ENCODE measurements at places on chromosomes 5 and 9.

DNA sequence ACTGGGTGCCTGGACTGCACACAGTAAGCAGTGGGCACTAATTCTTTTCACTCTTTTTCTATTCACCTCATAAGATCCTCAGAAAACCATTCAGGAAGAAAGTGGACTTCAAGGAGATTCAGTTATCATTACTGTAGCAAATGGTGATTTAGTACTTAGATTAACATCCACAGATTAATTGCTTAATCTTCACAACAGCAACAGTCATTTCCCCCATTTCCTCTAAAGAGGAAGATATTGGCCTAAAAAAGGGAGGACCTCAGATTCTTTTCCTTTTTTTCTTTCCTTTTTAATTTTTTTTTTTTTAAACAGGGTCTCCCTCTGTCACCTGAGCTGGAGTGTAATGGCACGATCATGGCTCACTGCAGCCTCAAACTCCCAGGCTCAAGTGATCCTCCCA lies 64.4 kb downstream of the AUH start:
- DNase-seq, result no peak

- DNase-seq, result no peak
Observed at GRCh38 chr9:132583584-132584304, 1.3 kb downstream of the BARHL1 start.

GRCh38 chr9:12656803-12657202 lies 36.4 kb upstream of the TYRP1 start:
- no peak for DNase-seq

GRCh38 chr5:140345919-140346347 lies 470 bp downstream of the HBEGF start:
- DNase-seq, result peak; percentile 66

DNA sequence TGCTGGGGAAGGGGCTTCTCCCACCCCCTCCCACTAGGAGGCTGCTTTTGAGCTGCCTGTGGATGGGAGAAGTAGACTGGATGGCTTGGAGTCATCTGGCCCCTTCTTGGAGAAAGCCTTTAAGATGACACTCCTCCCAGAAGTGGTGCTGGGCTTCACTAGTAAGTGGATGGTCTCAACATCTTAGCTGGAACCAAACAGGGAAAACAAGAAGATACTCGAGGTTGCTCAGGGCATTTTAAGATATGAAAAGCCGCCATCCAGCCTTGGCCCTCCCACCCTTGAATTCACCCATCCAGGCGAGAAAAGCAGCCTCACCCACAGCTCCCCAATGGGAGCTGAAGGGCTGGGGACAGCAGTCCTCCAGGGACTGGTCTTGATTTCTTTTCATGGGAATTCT lies 7.8 kb upstream of the SMIM32 start:
- no peak for DNase-seq

DNA sequence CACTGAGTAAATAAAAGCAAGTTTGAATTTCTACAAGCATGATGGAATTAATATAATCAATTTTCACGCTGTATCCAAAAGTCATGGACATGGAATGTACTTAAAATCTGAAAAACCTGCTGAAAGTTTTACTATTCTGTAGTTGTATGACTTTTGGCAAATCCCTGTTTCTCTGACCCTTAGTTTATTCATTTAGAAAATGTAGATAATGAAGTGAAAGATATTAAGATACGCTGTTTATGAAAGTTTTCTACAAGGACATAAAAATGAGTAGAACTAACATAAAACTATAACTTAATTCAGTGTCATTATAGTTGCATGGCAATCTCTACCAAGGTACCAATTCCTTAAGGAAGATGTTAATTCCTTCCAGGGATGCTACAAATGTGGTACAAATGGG lies 363.2 kb upstream of the MPDZ start:
- DNase-seq, result no peak

GRCh38 chr9:123102375-123103113 lies 69.1 kb downstream of the GPR21 start:
- DNase-seq, result no peak

GRCh38 chr5:54867310-54867944 lies 118.0 kb downstream of the ESM1 start:
- peak; percentile 64 for DNase-seq

DNA sequence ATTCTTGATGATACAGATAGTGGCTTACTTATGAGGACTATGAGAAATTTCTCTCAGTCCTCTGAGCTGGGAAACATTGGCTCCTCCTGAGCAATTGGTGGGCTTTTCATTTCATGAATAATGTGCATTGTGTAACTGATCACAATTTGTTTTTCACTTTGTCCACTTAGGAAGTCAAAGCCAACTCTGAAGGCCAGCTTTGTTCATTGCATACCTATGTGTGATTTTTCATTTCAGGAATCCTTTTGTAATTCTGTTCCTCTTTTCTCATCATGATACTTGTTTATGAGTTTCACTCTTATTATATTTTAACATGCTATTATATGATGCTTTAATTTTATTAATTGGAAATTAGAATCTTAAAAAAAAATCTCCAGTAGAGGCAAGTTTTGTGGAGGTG lies 483.0 kb downstream of the EBF1 start:
- DNase-seq, result no peak

DNA sequence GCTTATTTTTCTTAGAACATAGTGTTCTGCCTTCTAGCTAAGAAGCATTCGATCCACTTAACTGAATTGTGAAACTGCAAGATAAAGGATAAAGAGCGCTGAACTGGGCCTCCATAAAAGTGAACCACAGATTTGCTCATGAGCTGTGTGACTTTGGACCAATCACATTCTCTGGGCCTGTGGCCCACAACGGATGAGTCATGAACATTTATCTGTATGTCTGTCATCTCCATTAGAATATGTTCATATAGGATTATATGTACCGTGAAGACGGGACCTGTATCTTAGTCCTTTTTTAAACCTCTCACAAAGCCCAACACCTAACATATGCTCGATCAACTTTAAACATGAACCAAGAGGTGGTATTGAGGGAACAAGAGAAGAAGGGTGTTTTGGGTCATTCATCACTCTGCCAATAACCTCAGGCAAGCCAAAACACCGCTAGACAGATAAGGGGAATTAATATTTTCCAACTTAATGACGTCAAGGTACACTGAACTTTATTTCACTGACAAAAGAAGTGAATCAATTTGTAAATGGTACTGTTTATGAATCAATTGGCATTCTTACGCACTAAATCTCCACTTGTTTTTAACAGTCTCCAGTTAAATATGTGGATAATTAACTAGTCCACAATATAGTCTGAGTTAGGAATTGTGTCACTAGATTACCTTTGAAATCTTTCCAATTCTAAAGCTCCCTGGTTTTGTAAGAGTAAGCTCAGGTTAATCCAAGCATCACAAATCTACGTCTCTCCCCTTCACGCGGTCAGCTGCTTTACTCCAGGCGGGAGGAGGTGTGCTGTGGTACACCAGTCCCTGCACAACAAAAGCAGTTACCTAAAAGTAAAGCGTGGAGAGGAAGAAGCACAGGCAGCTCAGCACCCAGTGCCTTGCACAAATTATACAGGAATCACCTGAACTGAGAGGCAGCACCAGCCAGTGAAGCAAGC lies 1.6 kb downstream of the TMEM245 start:
- peak; percentile 93 for DNase-seq

DNA sequence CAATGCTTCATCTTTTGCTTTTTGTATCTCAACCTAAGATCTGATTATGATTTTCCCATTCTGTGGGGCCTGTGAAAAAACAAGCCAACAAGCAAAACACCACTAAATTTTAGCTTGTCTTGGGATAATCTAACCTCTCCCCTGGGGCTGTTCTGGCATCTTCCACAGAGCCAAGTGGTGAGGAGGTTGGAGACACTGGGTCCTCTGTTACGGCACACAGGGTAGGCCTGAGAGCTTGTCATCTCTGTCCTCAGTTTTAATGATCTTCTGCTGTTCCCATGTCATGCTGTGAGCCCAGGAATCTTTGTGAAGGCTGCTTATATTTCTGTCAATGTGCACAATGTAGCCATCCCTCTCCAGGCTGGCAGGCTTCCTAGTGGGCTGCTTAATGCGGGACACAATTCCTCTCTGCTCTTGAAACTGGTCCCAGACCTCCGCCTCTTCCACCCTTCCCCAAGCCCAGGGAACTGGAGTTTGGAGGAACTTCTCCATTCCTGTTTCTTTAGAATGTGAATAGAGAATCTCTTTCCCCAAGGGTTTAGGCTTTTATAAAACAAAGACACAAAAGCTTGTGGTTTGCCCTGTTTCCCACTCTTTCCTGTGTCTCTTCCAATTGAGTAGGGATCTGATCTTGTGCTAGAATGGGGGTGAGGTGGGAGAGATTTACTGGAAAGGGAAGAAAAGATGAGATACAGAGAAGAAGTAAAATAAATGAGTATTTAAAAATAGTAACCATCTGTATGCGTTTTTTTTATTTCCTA lies 30.9 kb upstream of the SEMA6A start:
- DNase-seq, result no peak

GRCh38 chr5:135115591-135115990 lies 81.6 kb upstream of the PITX1 start:
- DNase-seq, result no peak

GRCh38 chr9:99592834-99593574 lies 228.7 kb upstream of the NR4A3 start:
- DNase-seq, result no peak

DNA sequence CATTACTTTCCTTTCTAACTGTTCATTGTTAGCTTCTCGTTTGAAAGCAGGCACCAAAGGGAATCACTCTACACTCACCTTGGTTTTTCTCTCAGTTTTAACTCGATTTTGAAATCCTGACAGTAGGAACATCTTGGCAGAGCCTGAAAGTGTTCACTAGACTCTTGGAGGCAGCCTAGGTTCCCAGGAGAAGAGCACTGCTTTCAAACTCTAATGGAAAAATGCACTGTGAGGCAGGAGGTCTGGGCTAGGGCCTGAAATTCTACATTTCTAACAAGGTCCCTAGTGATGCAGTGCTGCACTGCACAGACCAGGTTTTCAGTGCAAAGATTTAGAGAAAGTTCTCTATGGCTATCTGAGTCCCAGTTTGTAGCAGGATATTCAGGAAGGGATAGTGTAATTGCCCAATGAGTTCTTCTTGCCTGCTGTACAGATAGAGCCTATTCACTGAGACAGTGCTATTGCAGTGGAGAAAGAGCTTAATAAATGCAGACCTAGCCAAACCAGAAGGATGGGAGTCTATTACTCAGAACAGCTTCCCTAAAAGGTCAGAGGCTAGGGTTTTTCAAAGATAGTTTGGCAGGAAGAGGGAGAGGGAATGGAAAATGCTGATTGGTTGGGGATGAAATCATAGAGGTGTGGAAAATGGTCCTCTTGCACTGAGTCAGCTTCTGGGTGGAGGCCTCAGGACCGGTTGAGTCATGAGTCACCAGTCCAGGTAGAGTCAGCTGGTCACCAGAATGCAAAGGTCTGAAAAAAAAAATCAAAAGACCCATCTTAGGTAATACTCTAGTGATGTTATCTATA lies 153.9 kb downstream of the GPBP1 start:
- no peak for DNase-seq

DNA sequence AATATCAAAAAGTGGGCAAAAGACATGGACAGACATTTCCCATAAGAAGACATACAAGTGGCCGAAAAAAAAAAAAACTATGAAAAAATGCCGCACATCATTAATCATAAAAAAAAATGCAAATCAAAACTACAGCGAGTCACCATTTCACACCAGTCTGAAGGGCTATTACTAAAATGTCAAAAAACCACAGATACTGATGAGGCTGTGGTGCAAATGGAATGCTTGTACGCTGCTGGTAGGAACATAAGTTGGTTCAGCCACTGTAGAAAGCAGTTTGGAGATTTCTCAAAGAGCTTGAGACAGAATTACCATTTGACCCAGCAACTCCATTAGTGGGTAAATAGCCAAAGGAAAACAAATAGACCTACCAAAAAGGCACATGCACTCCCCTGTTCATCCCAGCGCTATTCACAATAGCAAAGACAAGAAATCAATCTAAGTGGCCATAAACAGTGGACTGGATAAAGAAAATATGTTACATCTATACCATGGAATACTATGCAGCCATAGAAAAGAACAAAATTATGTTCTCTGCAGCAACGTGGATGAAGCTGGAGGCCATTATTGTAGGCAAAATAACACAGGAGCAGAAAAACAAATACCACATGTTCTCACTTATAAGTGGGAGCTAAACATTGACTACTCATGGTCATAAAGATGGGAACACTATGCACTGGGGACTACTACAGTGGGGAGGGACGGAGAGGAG lies 110.6 kb upstream of the BOD1 start:
- DNase-seq, result peak; percentile 40

DNA sequence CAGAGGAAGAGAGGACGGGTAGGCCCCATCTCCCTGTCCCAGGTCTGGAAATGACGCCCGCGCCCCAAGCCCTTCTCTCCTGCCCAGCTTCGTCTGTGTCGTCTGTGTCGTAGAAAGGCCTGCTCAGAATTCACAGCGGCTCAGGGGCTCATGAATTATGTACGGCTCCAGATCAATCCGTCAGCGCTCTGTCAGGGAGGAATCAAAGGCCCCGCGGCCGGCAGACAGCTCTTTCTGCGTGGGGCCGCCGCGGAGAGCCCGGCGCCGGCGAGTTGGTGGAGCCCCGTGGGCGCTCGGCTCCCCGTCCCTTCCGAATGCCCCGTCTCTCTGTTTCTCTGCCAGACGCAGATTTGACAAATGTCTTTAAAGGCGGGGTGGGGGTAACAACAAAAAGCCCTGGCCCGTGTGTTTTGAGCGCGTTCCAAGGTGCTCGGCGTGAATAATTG lies 83.8 kb upstream of the RAPGEF1 start:
- no peak for DNase-seq

GRCh38 chr9:78236551-78236910 lies 656 bp downstream of the CEP78 start:
- DNase-seq, result peak; percentile 4

DNA sequence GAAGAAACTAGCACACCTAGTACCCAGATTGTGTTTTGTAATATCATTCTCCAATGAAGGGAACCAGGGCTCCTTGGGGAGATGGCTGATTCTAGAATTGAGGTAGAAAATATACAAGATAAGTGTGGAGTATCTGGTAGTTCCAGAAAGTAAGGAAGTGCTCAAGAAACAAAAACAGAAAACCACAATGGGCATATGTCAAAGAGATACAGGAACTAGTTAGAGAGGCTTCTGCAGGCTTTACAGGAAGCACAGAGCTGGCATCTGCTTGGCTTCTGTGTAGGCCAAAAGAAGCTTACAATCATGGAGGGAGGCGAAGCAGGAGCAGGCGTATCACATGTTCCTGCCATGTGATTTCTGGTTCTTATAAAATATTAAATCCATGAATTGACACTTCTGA lies 105.7 kb upstream of the TMEM161B start:
- DNase-seq, result no peak

DNA sequence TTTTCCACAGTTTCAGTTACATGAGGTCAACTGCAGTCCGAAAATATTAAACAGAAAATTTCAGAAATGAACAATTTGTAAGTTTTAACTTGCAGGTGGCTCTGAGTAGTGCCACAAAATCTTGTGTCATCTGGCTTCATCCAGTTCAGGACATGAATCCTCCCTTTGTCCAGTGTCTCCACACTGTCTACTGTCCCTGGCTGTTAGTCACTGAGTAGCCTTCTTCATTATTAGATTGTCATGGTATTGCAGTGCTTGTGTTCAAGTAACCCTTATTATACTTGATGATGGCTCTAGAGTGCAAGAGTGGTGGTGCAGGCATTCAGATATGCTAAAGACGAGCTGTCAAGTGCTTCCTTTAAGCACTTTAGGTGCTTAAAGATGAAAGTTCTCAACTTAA lies 65.3 kb downstream of the CFAP95 start:
- DNase-seq, result no peak

All from fibroblast of skin of right biceps (primary cell).